ENCODE measurements at places on chromosomes 11 and 22.

GRCh38 chr11:102564110-102564509, 33.6 kb upstream of the MMP7 start:
- no peak for DNase-seq

GRCh38 chr11:65869643-65870306, 2.8 kb downstream of the EFEMP2 start:
- no peak for DNase-seq

DNA sequence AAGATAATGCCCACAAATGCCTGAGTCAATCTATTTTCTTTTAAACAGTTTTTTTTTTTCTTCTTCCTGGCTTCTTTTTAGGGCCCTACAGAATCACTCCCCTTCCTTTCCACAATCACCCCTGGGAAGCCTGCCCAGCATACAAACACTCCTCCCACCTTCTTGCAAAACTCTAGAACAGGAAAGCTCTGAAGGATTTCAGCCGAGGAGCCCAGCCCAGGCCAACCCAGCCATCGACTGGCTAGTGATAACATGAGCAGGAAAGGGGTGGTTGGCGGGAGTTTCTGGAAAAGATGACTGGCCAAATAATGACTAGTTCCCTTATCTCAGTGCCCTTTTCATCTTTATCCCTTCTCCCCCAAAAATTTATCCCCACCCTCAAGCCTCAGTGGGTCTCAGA, 68.2 kb downstream of the USP35 start:
- no peak for DNase-seq

DNA sequence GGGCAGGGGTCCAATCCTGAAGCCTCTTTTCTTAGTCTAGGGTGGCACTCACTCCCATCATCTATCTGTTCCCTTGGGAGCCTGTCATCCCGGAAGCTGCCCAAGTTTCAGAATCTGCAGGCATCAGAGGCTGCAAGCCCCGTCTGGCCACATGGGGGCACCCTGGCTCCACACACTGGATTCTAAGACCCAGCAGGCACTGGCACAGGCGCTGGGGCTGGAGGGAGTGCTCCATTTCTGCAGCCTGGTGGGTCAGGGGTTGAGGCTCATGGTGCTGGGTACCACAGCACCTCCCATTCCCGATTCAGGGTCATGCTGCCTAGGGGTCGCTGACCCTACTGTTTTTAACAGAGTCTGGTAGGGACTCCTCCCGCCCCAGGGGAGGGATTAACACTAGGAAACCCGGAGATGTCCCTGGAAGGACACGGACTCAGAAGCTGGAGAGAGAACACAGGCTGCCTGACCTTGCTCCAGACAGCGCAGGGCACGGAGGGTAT, 243.9 kb upstream of the SYN3 start:
- no peak for DNase-seq

GRCh38 chr11:27998552-27998951, 109.4 kb downstream of the KIF18A start:
- no peak for DNase-seq
